Liver (tissue), 10 donors: ENCODE measurements at places on chromosomes 11 and 22.
A peak's percentile ranks its signal among the peaks of the same experiment; 100 is the strongest.

- no peak for DNase-seq
Observed at GRCh38 chr11:27373856-27374602, 11.0 kb upstream of the CCDC34 start.

DNA sequence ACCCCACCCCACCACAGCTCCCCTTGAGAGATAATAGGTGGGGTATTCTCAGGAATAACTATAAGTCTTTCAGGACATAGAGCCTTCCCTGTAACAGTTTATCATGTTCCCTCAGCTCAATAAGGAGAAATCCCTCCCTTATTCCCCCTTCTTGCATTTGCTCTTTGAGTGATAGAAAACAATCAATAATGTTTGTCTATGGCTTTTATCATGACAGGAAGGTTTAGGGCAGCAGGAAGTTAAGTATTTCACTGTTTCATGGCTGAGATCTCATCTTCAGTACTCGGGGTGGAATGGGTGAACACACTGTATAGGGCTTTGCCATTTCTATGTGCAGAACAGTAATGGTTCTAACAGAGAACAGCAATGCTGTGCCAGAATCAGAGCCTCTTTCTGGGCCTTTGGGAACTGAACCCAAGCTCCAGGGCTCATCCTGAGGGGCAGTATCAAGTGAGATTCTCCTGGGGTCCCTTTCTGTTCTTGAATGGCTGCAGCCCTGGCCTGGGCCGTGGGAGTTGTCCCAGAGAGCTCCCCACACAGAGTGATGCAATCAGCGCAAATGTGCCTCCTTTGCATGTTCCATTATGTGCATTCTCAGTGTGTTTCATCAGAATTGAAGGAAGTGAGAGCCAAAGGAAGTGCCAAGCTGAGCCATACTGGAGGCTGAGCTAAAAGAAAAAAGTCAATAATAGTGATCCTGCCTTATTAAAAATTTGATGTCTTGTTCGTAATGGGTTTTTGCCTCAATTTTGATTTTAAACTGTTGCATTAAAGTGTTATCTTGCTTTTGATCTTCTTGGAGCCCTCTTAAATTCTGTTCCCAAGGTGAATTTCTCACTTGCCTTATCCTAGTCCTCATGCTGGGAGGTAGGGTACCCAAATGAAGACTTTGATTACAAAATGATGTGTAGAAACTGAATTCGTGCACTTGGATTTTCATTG, 2.9 kb upstream of the CYP2R1 start:
- no peak for DNase-seq

DNA sequence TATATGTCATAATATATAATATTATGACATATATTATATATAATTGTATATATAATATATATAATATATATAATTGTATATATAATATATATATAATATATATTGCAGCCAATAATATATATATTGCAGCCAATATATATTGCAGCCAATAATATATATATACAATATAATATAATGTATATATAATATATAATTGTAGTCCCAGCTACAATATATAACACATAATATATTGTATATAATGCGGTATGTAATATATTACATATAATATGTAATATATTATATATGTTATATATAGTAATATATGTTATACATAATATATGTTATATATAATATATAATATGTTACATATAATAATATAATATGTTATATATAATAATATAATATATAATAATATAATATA, 5.8 kb upstream of the CELF1 start:
- no peak for DNase-seq

GRCh38 chr11:78061088-78061920, 2.4 kb upstream of the THRSP start:
- DNase-seq: peak; percentile 49

DNA sequence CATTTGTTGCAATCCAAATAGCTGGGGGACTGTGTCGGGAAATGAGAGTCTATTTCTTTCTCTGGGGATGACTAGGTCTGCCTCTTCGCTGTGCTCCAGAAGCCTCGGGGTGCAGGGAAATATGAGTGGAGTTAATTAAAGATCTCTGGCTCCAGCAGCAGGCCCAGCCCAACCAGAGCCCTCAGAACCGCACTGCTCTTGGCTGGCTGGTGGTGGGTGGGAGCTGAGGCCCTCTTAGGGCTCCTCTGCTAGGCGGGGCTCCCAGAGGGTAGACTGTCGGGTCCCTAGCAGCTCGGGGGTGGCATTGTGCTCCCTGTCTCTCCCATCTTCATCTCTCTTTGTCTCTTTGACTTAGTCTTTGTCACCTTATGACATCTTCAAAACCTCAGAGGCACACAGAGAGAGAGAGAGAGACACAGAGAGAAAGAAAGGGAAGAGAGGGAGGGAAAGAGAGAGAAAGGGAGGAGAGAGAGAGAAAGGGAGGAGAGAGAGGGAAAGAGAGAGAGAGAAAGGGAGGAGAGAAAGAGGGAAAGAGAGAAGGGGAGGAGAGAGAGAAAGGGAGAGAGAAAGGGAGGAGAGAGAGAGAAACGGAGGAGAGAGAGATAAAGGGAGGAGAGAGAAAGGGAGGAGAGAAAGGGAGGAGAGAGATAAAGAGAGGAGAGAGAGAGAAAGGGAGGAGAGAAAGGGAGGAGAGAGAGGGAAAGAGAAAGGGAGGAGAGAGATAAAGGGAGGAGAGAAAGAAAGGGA, 20.2 kb downstream of the MPPED1 start:
- DNase-seq: no peak
